H9 (cell line): ENCODE measurements at places on chromosomes 12 and 14.
A peak's percentile ranks its signal among the peaks of the same experiment; 100 is the strongest.

DNA sequence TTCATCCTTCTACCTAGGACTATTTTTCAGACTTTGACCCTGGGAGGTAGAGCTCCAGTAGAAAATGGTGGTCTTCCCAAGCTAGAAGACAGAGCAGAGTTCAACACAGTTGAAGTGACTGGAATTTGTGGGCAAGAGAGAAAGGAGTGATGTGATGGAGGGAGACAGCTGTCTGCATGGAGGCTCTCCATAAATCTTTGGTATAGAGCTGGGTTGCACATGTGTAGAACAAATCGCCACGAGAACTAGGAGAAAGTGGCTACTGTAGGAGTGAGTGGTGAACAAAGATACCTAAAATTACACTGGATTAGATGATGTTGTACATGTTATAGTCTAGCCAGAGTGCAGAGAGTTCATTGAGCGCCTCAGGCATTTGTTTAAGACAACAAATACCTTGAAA lies 14.5 kb downstream of the GPR135 start:
- DNase-seq: no peak

GRCh38 chr12:162467-163307 lies 51.3 kb downstream of the SLC6A12 start:
- DNase-seq: peak; percentile 79

DNA sequence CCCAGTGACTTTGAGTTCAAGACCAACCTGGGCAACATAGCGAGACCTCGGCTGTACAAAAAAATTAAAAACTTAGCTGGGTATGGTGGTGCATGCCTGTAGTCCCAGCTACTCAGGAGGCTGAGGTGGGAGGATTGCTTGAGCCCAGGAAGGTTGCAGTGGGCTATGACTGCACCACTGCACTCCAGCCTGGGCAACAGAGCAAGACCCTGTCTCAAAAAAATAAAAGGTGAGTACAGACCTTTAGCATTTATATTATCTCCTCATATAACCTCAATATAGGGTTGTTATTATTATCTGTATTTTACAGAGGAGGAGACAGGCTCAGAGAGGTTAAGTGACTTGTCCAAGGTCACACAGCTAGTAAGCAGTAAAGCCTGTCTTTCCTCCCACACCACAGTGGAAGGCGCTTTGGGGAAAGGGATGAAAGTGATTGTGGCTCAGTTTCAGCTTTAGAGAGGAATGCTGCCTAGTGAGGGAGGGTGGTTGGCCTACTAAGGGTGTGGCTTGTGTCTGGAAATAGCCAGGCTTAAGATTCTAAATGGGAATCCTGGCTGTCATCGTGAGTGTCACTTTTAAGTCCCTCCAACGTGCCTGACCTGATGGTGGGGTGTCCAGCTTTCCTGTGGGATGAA lies 7.2 kb downstream of the TPCN1 start:
- DNase-seq: no peak

- no peak for DNase-seq
Measured at GRCh38 chr14:105818712-105819005, 292.3 kb downstream of the TMEM121 start.

GRCh38 chr12:92079054-92079385 lies 66.6 kb downstream of the BTG1 start:
- no peak for DNase-seq

DNA sequence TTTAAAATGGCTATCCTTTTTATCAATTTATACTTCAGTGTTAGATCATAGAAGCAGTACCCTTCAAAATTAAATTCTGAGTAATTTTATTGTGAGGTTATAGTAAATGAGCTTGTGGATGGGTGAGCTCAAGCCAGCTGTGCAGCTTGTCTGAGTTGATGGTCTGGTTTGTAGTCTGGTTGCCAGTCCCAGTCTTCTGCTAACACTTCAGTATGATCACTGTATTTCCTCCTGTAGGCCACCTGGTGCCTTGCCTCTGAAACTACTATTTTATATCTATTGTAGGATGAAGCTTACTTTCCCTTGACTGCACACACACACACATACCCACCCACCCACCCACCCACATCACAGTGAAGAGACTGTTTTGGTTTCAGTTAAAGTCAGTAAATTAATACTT lies 496.4 kb downstream of the PCNX1 start:
- DNase-seq: no peak

- DNase-seq: no peak
Measured at GRCh38 chr12:40745386-40745785, 53.1 kb downstream of the CNTN1 start.

- DNase-seq: no peak
Measured at GRCh38 chr14:50062438-50063085, 53.8 kb downstream of the VCPKMT start.

- DNase-seq: peak; percentile 95
Measured at GRCh38 chr12:117875744-117876435, 92.9 kb downstream of the KSR2 start.

GRCh38 chr12:111445726-111446581 lies 40.2 kb downstream of the SH2B3 start:
- DNase-seq: peak; percentile 70

- no peak for DNase-seq
Measured at GRCh38 chr12:50626026-50626425, 121.2 kb downstream of the DIP2B start.

DNA sequence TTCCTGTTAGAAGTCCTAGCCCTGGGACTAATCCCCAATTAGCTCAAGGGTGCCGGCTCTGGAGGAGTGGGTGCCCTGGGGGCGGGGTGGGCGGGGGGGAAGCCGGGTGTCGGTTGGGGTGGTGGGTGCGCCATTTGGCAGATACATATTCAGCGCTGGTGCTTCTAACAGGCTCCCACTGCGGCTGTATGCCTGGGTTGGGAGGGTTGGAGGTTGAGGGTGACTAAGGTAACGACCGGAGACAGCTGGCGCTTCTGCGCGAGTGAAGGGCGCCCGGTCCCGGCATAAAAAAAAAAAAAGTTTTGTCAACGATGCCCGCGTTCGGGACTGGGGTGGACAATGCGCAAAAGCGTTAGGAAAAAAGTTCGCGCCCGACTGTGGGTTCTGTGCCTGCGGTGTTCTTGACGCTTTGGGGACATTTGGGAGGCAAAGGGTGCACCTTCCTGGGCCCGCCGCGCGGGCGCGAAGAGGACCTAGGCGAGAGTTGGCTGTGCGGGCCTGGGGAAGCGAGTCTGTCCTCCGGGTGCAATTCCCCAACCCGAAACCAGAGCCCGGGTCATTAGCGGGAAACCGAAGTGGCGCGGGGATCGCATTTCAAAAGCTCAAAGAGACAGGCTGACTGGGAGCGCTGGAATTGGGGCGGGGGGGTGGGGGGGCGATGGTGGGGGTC lies 19.2 kb downstream of the TBX3 start:
- DNase-seq: peak; percentile 59

GRCh38 chr12:11630046-11630706 lies 19.3 kb upstream of the ETV6 start:
- no peak for DNase-seq

GRCh38 chr12:47082283-47082682 lies 2.5 kb upstream of the AMIGO2 start:
- no peak for DNase-seq

- DNase-seq: no peak
Measured at GRCh38 chr12:125193376-125194152, 128.3 kb downstream of the AACS start.

DNA sequence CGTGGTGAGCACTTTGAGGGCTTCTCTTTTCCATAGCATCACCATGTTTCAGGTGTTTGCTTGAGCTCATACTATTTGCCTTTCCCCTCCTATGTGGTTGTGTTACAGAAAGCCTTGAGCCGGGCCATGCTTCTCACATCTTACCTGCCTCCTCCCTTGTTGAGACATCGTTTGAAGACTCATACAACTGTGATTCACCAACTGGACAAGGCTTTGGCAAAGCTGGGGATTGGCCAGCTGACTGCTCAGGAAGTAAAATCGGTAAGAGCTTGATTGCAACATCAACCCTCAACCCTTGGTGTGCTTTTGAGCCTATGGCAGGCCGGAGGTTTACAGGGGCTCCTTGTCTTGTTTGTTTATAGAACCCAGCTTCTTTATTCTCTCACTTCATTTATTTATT lies 8.1 kb downstream of the LETMD1 start:
- no peak for DNase-seq

DNA sequence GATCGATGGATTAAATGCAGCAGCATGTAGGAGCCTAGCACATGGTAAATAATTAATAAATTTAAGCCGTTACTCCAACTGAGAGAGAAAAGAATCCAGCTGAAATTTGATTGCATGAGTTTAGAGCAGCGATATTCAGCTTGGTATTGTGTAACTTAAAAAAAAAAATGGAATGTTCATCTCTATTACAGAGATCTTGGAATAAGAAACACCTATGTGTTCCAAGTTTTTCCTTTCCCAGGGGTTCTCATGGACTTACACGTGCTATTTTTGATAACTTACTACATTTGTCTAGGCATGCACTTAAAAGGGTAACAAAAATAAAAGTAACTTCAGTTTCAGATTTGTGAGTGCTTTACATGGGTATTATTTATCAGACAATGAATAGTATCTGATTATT lies 122.8 kb downstream of the RASSF9 start:
- no peak for DNase-seq

GRCh38 chr14:104107101-104107581 lies 21.6 kb downstream of the ASPG start:
- DNase-seq: no peak

GRCh38 chr14:35414365-35414764 lies 9.8 kb upstream of the NFKBIA start:
- peak; percentile 49 for DNase-seq

- no peak for DNase-seq
Measured at GRCh38 chr14:37813732-37814131, 218.3 kb downstream of the TTC6 start.

GRCh38 chr12:69492739-69493138 lies 22.6 kb downstream of the FRS2 start:
- DNase-seq: no peak

GRCh38 chr12:92715625-92716024 lies 12.8 kb downstream of the PLEKHG7 start:
- no peak for DNase-seq

DNA sequence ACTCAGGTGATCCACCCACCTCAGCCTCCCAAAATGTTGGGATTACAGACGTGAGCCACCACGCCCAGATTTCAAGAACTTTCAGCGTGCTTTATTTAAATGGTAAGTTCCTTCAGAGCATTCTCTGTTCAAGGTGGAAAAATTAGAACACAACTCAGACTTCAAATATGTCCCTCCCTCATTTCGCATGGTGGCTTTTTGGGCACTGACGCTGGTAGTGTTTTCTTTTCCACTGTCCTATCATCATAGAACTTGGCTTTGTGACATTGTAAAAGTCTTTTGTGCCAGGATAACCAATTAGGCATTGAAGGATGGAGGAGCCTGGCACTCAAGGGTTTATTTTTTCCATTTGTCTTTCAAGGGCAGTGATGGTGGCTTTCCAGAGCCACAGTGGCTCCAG lies 190.8 kb downstream of the NUAK1 start:
- no peak for DNase-seq
